ENCODE measurements at places on chromosomes 2 and 18.

GRCh38 chr2:122643725-122644329 is 888.4 kb downstream of the TSN start:
- DNase-seq: peak; percentile 14

- DNase-seq: no peak
Measured at GRCh38 chr2:62894966-62895631, 155.5 kb upstream of the OTX1 start.

DNA sequence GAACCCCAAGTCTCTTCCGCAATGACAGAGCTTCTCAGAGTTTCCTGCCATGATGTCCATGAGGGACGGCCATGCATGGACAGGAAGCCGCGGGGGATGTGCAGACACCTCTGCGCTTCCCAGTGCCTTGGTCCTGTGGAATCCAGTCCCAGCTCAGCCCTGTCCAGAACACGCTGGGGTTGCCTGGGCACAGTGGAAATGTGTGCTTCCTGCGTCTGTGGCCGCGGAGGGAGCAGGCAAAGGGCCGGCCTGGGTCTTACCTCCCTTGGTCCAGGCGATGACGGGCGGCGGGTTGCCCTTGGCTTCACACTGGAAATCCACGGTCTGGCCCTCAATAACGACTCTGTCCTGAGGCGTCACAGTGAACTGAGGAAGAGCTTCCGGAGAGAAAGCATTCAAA is 79.6 kb downstream of the PXDN start:
- no peak for DNase-seq

GRCh38 chr2:120486946-120487345 is 141.0 kb downstream of the INHBB start:
- DNase-seq: no peak

DNA sequence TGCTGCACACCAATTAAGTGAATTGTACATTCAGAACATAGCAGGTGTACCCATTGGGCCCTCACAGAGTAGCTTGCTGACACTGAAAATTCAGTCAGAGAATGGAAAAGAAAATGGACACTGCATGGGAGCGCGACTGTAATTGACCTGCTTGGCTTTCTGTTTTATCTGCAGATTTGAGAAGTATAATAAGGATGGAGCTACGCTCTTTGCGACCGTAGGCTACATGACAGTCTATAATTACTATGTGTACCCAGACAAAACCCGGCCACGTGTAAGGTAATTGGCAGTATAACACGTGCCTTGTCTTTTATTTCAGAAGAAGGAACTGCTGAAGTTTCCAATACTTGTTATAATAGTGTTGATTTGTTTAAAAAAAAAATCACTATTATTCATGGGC is 33.5 kb upstream of the METAP1D start:
- no peak for DNase-seq

DNA sequence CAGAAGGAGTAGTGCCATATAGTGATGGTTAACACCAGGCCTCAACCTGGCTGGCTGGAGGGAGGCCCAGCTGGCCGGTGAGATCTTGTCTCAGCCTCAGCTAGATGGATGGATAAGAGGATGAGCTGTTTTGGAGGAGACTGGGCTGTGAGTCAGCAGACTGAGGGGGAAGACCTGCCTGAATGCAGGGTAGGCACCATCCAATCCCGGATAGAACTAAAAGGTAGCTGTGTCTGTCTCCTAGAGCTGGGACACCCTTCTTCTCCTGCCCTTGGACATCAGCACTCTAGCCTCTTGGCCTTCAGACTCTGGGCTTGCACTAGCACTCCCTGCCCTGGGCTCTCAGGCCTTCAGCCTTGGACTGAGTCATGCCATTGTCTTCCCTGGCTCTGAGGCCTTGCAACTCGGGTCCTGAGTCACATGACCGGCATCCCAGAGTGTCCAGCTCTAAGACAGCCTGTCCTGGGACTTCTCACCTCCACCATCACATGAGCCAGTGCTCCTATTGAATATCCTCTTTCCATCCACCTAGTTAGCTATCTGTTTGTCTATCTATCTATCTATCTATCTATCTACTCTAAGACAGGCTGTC is 131.3 kb downstream of the TPO start:
- no peak for DNase-seq

GRCh38 chr18:10481831-10482230 is 27.4 kb downstream of the APCDD1 start:
- DNase-seq: no peak

- no peak for DNase-seq
Measured at GRCh38 chr2:3405876-3406275, 26.4 kb downstream of the TRAPPC12 start.

- DNase-seq: peak; percentile 57
Measured at GRCh38 chr18:55634545-55634944, 46.6 kb upstream of the TCF4 start.

GRCh38 chr18:26649193-26649543 is 100.8 kb upstream of the KCTD1 start:
- DNase-seq: no peak

DNA sequence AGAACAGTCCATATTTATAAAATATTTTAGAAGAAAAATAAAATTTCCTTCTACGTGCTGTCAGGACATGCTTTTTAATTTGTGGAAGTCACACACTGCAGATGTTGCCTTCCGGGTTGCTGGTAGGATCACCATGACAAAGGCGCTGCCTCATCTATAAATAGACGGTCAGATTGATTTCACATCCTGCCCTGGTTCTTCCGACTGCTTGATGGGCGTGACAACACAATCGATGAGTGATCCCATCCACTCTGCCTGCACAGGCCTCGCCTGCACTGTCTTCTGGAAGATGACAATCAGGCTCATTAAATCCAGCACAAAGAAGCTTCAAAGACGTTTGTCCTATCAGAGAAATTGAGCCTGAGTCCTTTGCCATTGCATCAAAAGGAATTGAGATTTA is 318.9 kb upstream of the TRIB2 start:
- peak; percentile 32 for DNase-seq

GRCh38 chr2:189648846-189649509 is 12.3 kb upstream of the ASNSD1 start:
- DNase-seq: no peak

DNA sequence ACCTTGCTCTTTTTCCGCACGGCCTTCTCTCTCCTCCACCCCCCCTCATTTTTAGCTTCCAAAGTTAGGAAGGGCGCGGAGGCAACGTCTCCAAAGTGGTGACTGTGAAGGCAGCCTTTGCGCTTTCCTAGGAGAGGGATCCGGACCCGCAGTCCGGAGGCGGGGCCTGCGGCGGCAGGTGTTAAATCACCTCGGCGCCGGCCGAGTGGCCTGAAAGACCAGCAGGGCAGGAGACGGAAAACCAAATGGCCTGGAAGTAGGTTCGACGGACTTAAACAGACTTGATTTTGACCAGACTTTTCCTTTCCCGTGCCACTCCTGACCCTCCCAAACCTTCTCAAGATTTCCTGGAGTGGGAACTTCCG is 615 bp downstream of the GORASP2 start:
- peak; percentile 43 for DNase-seq

DNA sequence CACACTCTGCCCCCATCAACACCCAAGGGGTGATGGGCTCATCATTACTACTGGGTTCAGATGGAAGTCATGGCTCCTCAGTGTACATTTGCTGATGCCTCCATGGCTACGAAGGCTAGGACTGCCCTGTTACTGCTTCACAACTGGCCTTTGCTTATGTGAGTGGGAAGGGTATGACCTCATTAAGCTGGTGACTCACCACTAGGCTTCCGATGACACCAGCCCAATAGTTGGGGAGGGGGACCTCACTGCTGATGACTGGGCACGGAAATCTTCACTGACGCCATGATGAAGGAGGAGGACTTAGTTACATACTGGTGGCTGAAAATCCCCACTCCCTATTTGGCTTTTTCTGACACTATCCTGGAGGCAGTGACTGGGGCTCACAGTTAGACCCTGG is 263.2 kb downstream of the CMPK2 start:
- DNase-seq: no peak

DNA sequence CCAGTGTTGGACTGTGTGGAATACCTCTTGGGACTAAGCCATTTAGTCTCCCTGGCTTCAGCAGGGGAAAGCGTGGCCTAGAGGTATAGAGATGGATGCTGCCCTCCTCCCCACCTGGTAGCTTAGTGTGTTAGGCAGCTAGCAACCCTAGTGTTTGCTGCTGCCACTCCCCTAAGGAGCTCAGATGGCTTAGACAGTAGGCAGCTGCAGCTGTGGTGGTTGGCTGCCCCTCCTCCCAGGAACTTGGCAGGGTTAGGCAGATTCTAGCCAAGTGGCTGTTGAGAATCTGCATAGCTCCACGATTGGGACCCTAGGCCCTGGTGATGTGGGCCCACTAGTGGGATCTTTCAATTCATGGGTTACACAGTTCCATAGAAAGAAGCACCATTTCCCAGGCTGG is 550.4 kb upstream of the CHAC2 start:
- DNase-seq: no peak

DNA sequence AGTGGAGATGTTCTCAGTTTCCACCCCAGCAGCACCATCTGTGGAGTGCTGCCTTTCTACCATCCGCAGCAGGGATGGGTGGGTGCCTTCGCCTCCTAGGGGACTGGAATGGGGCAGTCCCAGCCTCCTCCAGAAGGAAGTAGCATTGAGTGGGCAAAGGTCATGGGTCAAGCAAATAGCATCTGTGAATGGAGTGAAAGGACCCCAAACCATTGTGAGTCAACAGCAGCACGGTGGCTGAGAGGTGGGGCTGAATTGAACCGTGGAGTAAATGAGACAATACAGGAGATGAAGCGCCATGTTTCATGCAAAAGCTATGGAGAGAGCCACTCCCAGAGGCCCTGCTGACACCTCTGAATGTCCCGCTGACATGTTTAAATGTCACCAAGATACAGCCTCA is 9.7 kb downstream of the GPR55 start:
- no peak for DNase-seq

GRCh38 chr2:27133195-27133875 is 1.1 kb downstream of the PREB start:
- DNase-seq: peak; percentile 19

DNA sequence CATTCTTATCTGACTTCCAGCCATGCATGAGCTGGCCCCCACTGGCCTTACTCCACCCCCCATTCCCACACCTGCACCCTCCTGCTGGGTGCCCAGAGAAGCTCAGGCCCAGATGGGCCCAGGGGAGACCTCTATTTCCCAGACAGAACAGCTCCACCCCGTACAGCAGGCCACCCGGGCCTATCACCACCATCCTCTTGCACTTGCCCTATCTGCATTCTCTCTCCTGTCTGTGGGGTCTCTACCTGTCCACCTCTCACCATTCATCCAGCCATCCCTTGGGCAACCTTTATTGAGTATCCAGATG is 25.3 kb upstream of the TNS1 start:
- DNase-seq: no peak

GRCh38 chr2:84297155-84297554 is 161.9 kb downstream of the SUCLG1 start:
- no peak for DNase-seq

- no peak for DNase-seq
Measured at GRCh38 chr18:39072970-39073369, 1507.4 kb upstream of the CELF4 start.

DNA sequence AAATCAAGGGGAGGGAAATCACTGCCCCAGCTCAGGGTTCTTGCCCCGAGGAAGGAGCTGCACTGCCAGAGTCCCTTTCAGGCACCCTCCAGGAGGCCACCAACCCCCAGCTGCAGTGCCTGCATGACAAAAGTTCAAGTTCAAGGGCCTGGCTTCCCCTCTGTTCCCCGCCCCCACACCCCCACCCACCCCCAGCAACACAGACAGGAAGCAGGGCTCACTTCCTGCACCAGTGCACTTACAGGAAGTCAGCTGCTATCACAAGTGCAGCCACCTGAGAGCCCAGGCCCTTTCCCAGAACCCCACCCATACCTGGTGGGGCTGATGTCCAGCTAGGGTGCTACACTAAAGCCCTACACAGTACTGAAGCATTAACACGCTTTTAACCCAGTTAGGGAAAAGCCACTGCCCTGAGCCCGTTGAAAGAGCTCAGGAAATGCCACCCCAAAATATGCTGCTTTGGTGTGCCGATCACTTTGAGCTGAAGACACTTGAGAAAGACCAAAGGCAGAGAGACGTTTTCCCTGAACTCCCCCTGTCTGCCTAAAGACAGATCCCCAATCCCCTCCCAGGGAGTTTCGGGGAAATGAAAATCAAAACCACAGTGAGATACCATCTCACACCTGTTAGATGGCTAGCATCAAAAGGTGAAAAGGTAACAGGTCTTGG is 109.9 kb upstream of the CAB39 start:
- DNase-seq: peak; percentile 45

DNA sequence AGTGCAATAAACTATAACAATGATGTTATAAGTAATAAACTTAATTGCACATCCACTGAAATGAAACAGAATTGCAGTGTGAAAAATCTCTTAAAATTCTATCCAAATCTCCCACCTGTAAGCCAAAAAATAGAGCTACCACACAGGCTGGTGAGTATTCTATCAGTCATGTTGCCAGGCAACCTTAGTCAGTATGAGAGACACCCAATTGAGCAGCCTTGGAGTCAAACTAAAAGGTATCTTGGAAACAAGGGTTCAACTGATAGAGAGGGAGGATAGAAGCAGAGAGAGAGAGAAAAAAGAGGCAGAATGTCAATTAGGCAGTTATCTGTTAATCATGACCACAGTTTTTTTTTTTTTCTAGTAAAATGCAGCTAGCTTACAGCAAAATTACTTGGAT is 45.8 kb downstream of the GALNT13 start:
- DNase-seq: no peak

GRCh38 chr2:69177785-69178636 is 165.0 kb downstream of the ANTXR1 start:
- DNase-seq: peak; percentile 90

DNA sequence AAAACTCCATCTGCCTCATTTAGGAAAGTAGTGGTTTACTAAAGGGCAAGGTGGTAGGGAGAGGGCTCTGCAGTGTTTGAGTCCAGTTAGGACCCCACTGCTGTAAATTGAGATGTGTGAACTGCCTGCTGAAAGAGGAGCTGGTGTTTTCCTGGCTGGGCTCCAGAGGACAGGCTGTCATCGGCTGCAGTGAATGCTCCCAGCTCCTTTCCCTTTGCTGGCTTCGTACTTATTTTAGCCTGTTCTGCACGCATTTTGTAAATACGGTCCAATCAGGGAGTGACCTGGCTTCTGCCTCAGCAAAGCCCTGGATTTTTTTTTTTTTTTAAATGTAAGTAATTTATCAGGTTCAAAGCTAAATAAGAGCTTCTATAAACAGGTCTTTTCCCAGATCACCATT is 37.5 kb downstream of the SLC4A3 start:
- DNase-seq: no peak

GRCh38 chr2:238720232-238720672 is 127.6 kb upstream of the TWIST2 start:
- peak; percentile 53 for DNase-seq

DNA sequence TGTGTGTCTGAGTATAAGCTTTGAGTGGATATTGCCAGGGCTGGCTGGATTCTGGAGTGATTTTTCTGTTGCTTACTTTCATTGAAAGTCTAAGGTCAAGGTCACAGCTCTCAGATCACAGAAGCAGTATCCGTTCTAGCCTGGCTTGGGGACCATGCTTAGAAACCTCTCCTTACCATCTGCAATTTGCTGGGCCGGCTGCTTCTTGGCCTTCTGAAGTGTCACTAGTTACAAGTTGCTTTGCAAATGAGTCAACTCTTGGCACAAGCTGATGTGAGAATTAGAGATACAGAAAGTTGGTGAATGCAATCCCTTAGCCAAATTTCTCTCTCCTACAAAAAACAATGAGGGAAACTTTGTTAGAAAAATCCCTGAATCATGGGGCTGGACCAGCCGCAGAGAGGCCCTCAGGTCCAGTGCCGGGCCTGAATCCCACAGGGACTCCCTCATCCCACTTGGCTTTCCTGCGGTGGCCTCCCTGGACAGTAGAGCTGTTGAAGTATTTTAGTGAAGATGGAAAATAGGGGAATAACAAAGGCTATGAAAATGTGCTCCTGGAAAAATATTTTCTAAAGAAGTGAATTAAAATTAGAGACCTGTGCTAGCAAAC is 92.7 kb upstream of the CNGA3 start:
- no peak for DNase-seq

GRCh38 chr2:174074831-174075230 is 109.7 kb upstream of the SP3 start:
- no peak for DNase-seq

All from KBM-7 (cell line).